ENCODE measurements at places on chromosomes 6 and 20.

DNA sequence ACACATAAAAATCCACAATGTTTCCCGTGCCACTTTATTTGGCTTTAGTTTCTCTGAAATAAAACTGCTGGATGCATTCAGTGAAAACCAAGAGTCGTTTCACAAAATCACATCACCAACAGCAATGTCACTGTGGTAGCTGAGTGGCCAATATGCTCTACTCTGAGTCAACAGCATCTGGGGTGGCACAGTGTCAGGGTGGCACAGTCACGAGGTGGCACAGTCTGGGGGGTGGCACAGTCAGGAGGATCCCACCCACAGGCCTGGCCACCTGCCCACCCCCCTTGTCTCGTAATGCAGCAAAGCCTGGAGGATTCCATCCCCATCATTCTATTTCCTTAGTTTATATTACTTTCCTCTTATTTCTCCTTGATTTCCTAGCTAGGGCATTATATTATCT lies 87.0 kb downstream of the ANKRD60 start:
- DNase-seq = no peak

DNA sequence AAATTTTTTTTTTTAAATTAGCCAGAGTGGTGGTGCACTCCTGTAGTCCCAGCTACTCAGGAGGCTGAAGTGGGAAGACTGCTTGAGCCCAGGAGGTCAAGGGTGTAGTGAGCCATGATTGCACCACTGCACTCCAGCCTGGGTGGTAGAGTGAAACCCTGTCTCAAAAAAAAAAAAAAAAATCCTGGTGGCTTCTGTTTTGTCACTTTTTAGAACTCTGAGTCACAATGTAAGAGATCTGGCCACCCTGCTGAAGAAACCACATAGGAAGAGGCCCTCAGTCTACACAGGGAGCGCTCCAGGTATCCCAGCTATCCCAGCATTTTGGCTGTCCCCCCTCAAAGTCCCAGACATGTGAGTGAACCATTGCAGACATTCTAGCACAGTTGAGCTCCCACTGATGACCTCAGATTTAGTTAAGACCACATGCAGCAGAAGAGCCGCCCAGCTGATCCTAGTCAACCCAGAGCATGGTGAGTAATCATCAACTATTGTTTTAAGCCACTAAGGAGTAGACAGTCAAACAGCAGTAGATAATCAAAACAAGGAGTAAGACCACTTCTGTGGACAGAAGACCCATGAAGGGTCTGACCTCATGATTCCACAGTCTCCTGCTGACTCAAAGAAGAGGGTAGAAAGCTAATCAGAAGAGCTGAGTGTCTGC lies 12.7 kb upstream of the ARFGEF2 start:
- DNase-seq = no peak

DNA sequence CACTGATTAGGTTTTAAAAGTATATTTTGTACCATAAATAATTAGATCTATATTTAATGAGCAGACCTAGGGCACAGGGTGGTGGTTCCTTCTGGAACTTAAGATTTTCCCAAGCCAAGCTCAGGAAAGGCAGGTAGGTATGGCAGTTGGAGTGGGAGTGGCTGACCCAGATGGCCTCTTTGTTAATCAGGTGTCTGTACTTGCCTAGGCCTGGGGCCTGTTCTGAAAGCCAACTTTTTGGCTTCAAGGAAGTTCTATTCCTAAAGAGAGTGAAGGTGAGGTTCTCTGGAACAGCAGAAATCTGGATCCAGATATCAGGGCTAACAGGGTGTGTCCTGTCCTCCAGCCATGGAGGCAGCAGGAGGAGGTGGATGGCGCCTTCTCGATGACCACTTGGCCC lies 44.9 kb downstream of the VEGFA start:
- no peak for DNase-seq

- no peak for DNase-seq
Observed at GRCh38 chr6:36599791-36600209, 5.6 kb downstream of the SRSF3 start.

- no peak for DNase-seq
Observed at GRCh38 chr6:137036566-137037300, 8.0 kb downstream of the IL20RA start.

- DNase-seq = no peak
Observed at GRCh38 chr6:33874136-33874760, 70.4 kb upstream of the MLN start.

DNA sequence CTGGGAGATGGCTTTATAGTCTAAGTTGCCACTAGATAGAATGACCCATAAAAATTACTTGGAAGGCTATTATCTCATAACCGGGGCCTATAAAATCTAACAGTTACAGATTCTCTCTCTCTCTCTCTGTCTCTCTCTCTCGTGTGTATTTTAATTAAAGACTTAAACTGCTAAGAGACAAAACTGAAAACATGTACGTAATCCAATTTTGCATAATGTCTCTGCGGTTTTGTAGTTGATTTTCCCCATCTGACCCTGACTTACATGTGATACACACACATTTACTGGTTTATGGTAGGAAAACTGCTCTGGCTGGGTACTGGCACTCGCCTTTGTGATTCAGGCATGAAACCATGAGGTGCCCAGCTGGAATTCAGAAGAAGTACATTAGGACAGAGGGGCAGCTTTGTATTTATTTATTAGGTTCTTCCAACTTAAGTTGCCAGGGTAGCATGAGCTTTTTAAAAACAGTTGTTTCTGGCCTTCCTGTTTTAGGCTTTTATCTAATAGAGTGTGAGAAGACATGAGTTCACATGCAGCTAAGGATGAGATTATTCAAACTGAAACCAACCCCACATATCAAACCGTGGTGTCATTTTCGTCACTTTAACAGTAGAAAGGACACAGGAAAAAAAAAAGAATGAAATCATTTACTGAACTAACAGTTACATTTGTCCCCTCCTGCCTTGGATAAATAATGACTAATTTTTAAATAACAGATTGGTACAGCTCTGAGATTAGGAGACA lies 182.5 kb downstream of the GMPR start:
- no peak for DNase-seq

DNA sequence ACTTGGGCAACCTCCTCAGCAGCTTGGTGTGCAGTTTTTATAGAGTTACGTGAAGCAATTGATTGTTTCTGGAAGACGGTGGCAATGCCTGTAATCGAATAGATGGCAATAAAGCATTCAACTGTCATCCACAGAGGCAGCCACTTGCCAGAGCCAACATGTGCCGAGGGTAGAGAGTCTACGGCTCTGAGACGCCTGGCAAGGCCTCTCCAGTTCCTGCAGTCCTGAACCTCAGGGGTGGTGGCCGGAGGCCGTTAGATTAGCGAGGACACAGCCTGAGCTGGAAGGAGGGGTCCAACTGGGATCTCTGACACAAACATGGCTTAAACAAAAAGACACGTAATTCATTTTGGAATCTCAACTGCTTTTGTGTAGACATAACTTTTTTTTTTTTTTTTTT lies 775 bp upstream of the TTLL2 start:
- DNase-seq = no peak

- no peak for DNase-seq
Observed at GRCh38 chr20:10939331-10939941, 265.6 kb upstream of the JAG1 start.

GRCh38 chr6:321536-322258 lies 29.4 kb downstream of the DUSP22 start:
- DNase-seq = no peak

DNA sequence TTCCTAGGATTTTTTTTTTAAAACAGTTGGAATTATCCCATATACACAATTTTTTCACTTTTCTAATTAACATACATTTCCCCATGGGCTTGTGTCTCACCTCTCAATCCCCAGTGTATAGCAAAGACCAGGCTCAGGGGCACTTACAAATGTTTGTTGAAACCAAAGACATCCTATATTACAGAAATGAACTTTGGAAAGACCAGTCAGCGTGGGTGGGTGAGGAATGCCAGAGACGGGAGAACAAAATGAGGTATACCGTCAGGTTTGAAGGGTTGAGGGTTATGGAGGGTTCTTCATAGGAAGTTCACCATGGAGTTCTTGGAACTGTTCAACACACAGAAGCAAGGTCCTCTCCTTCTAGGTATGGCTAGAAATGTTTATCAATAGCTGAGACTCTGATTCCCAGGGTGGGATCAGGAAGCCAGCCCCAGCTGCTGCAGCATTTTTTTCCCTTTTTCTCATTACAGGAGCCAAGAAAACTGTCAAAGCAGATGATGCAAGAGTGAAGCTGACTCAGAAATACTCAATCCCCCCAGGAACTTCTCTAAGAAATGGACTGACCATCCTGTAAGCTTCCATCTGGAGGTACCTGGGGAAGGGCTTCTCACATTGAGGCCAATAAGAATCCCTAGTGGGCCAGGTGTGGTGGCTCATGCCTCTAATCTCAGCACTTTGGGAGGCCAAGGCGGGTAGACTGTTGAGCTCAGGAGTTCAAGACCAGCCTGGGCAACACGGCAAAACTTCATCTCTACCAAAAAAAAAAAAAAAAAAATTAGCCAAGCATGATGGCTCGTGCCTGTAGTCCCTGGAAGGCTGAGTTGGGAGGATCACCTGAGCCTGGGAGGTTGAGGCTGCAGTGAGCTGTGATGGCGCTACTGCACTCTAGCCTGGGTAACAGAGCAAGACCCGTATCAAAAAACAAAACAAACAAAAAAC lies 15.9 kb upstream of the TBC1D20 start:
- no peak for DNase-seq

DNA sequence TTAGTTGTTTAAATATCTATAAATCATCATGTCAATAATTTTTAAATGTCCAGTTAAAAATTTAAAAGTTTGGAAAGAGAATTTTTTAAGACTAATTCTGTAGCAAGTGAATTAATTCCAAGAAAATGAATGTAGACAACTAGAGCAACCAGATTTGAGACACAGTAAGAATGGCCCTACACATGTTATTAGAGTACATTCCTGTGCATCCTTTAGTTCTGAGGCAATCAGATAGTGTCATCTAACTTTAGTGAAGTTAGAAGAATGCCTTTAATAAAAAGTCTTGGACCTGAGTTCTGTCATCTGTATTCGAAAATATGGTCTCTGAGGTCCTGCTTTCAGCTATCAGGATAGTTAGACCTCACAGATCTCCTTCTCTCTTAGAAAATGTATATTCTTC lies 63.7 kb downstream of the HIVEP2 start:
- no peak for DNase-seq

DNA sequence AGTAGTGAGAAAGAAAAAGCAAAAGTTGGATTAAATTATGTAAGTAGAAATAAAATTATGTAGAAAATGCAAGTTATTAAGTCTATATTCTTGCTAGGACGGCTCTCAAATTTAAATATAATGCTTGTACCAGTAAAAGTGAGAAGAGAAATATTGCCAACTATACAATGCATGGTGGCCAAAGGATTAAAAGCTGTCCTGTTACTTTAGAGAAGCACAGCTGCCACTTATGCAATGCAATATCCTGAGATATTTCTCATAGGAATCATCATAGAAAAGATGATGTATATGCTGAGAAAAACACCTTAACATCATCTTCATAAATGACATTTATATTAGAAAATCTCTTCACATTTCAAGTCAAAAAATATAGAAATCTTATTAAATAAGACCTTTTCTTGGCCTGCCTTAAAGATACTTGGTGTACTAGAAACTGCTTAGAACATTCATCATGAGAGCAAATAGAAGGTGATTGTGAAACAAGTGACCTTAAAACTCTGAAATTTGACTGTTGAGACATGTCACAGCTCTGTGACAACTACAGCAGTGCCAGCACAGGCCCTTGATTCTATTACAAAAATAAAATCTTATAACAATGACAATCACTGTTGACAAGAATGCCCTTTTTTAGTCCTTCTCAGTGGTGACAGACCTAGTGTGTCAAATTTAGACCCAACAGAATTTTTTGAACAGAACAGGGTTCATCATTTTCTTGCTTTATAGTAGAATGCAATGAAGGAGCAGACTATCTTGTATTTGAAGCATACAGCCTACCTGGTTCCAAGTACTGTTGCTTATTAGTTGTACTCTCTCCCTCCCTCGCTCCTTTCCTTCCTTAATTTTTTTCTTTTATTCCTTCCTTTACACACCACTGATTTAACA lies 173.1 kb downstream of the CLVS2 start:
- DNase-seq = no peak
